ENCODE measurements at places on chromosomes 7 and 10.

GRCh38 chr7:116633131-116633988 is 38.6 kb upstream of the MET start:
- DNase-seq = no peak

DNA sequence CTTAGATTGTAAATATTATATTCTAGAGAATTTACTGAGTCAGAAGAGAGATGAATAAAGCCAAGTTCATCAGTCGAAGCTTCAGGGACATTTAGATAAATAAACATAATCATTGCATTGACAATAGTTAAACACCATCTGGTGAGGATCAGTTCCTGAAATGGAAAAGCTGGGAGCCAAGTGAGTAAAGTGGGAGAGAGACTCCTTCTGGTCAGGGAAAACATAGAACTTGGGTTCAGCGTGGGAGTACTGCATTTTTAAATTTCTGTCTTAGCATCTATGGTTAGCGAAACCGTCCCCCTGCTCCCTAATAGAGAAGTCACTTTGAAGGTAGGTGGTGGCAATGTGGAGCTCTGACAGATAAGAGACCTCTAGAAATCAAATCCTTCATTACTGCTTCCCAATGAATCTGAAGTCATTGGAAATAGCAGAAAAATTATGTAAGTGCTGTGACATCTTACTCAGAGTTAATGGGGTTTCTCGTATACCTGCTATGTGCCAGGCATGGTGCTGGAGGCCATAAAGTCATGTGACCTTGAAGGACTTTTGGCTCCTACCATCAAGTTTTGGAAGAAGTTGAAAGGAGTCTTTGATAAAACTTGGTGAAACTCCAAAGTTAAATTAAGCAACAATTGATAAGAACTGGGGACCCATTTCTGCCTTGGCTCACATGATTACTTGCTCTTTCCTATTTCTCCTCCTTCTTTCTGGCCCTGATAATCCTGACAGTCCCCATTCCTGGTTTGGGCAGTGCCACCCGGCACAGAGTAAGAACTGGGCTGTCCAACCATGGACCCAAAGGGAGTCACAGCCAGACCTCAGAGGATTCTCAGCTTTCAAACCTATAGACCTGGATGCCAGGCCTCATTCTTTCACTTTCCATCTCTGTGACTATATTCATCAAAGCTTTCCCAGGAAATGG is 211.2 kb downstream of the C7orf25 start:
- DNase-seq = no peak

- no peak for DNase-seq
Observed at GRCh38 chr10:52250510-52250909, 63.6 kb upstream of the DKK1 start.

GRCh38 chr7:39238234-39238869 is 260.6 kb downstream of the POU6F2 start:
- DNase-seq = no peak

- DNase-seq = no peak
Observed at GRCh38 chr10:58065529-58065815, 202.2 kb downstream of the IPMK start.

DNA sequence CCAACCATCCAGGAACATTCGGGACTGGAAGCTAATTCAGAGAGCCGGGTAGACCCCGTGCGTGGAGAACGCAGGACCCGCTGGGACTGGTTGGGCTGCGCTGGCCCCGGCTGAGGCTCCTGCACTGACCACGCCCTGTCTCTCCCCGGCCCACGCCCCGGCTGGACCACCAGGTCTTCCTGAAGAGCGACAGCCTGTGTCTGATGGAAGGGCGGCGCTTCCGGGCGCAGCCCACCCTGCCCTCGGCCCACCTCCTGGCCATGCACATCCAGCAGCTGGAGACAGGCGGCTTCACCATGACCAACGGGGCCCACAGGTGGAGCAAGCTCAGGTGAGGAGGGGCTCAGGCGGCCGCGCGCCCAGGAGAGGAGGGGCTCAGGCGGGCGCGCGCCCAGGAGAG is 10.2 kb upstream of the UTF1 start:
- DNase-seq = no peak

- peak; percentile 51 for DNase-seq
Observed at GRCh38 chr7:121499624-121500023, 103.5 kb upstream of the FAM3C start.

DNA sequence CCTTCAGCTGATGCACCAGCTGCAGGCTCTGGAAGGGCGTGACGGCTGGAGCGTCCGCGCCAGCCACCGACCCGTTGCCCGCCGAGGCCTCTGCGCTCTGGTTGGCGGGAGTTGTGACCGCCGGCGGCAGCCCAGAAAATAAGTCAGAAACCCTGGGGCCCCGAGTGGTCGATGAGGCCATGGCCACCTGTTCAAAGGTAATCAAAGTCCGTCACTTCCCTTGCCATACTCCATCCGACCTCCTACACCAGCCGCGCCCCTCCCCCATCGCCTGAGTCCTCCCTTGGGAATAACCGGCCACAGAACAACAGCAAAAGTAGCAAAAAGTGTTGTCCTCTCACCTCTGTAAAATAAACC is 406 bp downstream of the PRLHR start:
- DNase-seq = no peak

DNA sequence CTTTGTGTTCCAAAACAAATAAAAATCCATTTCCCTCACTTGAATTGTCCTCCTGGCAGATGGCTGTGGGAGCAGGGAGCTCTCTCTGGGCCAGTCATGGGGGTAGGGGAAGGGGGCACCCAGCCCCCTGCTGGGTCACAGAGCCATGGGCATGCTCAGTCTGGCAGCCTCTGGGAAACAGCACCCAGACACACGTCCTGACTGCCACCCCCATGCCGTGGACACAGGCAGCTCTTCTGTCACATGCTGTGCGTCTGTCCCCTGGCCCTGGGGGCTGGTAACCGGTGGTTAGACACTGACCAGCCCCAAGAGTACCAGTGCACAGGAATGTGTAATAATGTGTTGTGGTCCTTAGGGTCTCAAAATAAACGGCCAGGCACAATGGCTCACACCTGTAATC is 47.0 kb downstream of the RASGEF1A start:
- DNase-seq = no peak

- DNase-seq = peak; percentile 54
Observed at GRCh38 chr10:89861584-89862301, 160.4 kb downstream of the KIF20B start.

GRCh38 chr10:62327885-62328284 is 46.3 kb upstream of the ZNF365 start:
- DNase-seq = no peak

DNA sequence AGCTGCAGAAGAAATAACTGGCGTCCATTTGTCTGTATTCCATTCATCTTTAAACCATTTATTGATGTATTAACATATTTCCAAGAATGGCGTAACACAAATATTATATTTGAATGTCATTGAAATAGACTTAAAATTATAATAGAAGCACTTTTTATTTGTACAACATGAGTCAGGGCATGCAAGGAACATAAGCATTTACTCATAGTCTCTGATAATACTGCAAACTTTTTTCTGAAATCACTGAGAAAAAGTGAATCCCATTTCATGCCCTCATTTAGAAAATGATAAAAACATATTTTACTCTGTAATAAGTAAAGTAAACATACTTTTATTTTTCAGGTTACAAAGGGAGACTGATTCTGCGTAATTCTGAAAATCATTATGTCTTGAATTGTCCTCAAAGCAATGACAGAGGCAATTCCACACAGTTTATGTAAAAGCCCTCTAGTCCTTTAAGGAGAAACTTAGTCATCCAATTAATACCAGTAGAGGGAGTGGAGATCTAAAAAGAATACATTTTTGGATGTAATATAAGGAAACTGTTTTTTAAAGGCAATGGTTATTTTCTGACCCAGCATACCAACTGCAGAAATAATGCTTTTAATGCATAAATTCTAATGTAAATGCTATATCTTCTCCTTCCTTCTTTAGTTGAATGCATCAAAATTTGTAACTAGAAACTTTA is 58.1 kb downstream of the AGMO start:
- no peak for DNase-seq

- DNase-seq = no peak
Observed at GRCh38 chr7:157846271-157846670, 509.5 kb downstream of the DNAJB6 start.

GRCh38 chr10:103925591-103925990 is 7.6 kb upstream of the STN1 start:
- no peak for DNase-seq

DNA sequence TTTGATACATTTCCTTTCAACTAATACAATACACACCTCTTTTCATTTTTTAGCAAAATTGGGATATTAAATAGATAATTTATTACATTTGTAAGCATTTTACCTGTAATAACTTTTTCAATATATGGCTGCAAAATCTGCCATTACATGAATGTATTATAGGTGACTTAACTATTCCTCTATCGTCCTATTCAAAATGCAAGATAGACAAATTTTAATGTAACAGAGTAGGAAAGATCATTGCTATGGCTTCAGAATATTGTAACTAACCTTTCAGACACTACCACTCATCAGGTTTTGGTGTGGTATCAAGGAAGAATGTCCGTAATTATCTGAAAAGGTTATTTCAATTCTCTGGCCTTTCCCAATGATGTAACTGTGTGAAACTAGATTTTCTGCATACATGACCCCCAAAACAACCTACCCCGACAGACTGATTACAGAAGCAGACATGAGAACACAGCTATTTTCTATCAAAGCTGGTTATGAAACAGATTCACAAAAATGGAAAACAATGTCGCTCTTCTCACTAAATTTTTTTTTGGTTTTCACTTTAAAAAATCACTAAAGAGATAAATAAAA is 211.2 kb downstream of the FAM107B start:
- DNase-seq = no peak

- no peak for DNase-seq
Observed at GRCh38 chr7:11341285-11341944, 367.7 kb downstream of the PHF14 start.

DNA sequence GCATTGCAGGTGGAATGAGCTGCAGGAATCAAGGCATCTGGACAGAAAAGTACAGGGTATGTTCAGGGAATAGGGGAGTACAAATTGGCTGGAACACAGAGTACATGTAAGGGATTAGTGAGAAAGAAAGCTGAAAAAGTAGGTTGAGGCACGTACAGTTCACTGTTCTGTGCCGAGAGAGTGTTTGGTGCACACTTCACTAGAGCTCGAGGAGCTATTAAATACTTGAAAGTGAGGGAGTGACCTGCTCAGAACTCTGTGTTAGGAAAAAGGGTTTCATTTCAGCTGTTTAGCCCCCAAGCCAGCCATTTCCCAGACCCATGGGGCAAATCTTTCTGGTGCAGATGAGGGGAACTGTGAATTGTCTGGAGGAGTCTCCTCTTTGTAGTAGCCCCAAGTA is 115.2 kb downstream of the TBXAS1 start:
- no peak for DNase-seq

DNA sequence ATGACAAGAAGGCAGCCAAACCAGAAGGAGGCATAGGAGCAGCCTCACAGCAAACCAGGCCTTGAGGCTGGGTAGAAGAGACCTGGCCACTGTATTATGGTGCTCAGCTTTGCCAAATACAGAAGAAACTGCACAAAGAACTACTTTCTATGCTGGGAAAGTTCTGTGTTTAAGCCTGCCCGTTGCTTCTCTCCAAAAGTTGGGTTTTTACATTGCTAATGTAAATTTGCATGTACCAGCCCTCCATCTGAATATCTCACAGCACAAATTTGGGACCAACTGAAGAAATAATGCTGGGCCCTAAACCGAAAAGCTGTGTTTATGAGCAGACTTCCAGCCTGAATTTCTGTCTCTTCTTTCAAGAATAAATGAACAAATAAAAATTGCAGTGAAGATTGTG is 145.0 kb downstream of the TFEC start:
- DNase-seq = no peak

- no peak for DNase-seq
Observed at GRCh38 chr7:13801669-13802068, 187.8 kb downstream of the ETV1 start.

DNA sequence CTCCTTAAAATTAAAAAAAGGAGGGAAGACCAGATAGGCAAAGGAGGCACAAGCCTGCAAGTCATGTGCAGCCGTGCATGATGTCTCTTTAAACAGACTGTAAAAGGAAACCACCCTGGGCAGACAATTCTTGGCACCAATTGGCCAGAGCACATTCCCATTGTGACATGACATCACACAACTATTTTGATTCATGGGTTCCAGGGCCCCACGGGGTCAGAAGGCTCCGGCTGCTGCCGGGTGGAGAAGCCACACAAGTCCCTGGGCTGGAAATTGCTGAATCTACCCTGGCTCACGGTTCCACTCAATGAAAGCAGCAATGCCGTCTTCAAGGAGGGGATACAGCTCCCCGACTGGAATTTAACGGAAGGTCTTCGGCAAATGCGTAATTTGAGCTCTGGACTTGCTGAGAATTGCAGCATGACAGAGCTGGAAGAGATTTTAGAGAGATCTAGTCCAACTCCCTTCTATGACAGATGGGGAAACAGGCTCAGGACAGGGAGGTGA is 140.5 kb downstream of the PRKAG2 start:
- DNase-seq = no peak

- no peak for DNase-seq
Observed at GRCh38 chr10:89262086-89263051, 10.8 kb upstream of the LIPA start.

GRCh38 chr10:117075064-117075463 is 63.0 kb downstream of the VAX1 start:
- no peak for DNase-seq

DNA sequence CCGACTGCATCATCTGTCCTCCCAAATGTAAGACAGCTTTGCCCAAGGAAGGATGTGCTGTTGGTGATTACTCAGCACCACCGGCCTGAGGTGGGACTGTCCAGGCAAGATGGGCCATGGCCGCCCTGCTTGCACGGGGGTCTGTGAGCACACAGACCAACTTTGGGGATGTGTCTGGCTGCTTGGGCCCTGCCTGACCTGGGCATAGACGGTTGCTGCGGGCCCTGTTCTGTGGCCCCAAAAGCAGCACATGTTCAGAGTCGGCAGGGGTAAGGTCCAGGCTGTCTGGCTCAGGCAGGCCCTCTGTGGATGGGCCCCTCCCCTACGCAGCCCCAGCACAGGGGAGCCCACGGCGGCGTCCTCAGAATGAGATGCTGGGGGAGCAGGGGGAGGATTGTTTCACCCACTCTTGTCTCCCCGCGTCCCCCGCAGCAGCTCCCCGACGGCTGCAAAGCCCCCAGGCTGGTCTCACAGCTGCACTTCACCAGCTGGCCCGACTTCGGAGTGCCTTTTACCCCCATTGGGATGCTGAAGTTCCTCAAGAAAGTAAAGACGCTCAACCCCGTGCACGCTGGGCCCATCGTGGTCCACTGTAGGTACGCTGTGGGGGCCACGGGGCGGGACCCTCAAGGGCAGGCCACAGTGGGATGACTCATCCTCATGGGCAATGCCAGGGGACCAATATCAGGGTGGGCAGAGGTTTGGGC is 58.4 kb downstream of the MKI67 start:
- DNase-seq = no peak

All from activated CD4-positive, alpha-beta T cell treated with anti-CD3 and anti-CD28 coated beads for 48 hours (primary cell).